Esophagus muscularis mucosa (tissue), 4 donors: ENCODE measurements at places on chromosomes 3 and 15. TPM values are rescaled to one million over a fixed set of nuclear protein-coding genes. Genes with fewer than 3 reads are reported as not detected.

OXSR1 gene
- total RNA-seq: 33.5 TPM

TNIK gene
- 39.0 TPM for total RNA-seq

TRH gene
- not detected for total RNA-seq

CASR gene
- under 0.01 TPM for total RNA-seq

OR5H15 gene
- not detected for total RNA-seq

NUDT16 gene
- 28.1 TPM for total RNA-seq

FAM98B gene
- total RNA-seq: 17.3 TPM

MFN1 gene
- total RNA-seq: 37.8 TPM

MKRN3 gene
- not detected for total RNA-seq

LYZL4 gene
- total RNA-seq: not detected

MELTF gene
- 3.6 TPM for total RNA-seq

CHAC1 gene
- 1.2 TPM for total RNA-seq

PLSCR1 gene
- total RNA-seq: 40.7 TPM
